Omental fat pad (tissue), 4 donors: ENCODE measurements at places on chromosomes 16 and 17. TPM values are rescaled to one million over a fixed set of nuclear protein-coding genes. Genes with fewer than 3 reads are reported as not detected.

Gene KRTAP9-2
- total RNA-seq = not detected

Gene CHP2
- not detected for total RNA-seq

Gene FLYWCH2
- total RNA-seq = 39.5 TPM

Gene B4GALNT2
- total RNA-seq = not detected

Gene ARL5C
- total RNA-seq = not detected

Gene CHST6
- total RNA-seq = 0.09 TPM

Gene SLC6A2
- 0.47 TPM for total RNA-seq

Gene SP6
- 1.4 TPM for total RNA-seq

Gene DNAAF8
- total RNA-seq = 1.0 TPM

Gene KRTAP17-1
- not detected for total RNA-seq

Gene FBXO39
- not detected for total RNA-seq

Gene TMEM220
- 17.4 TPM for total RNA-seq

Gene ABCC11
- 0.38 TPM for total RNA-seq

Gene TP53TG3
- total RNA-seq = not detected

Gene ZNF469
- total RNA-seq = 0.79 TPM

Gene NPIPB6
- 3.1 TPM for total RNA-seq

Gene ZSCAN10
- total RNA-seq = not detected

Gene FBXW10
- total RNA-seq = 0.19 TPM

Gene HBA2
- 232 TPM for total RNA-seq

Gene KRTAP2-3
- not detected for total RNA-seq

Gene PALB2
- 13.6 TPM for total RNA-seq

Gene ZPBP2
- not detected for total RNA-seq

Gene FBXL16
- total RNA-seq = 0.56 TPM

Gene WNT9B
- total RNA-seq = 1.9 TPM

Gene DLX4
- not detected for total RNA-seq

Gene POLR3K
- total RNA-seq = 3.4 TPM

Gene SHISA6
- total RNA-seq = 8.8 TPM

Gene PDXDC1
- 68.6 TPM for total RNA-seq

Gene SLC52A1
- total RNA-seq = not detected

Gene JPH3
- total RNA-seq = 0.32 TPM
